CD4-positive, alpha-beta T cell treated with Interleukin-6 at 100 ng/mL for 8 hours (primary cell): ENCODE measurements at places on chromosomes 16 and 17.

DNA sequence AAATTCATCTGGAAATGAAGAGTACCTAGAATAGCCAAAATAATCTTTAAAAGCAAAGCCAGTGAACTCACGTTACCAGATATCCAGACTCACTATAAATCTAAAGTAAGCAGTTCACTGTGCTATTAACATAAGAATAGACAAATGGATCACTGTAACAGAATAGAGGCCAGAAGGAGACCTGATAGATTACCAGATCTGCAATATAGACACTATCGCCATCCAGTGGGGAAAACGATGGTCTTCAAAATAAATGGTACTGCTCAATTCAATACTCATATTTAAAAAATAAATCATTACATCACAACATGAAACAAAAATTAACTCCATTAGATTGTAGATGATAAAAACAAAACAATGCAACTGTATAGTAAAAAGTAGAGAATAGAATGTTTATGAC is 158.6 kb upstream of the CDH8 start:
- no peak for DNase-seq

- DNase-seq = no peak
Observed at GRCh38 chr17:4583782-4584100, 588 bp upstream of the SMTNL2 start.

GRCh38 chr17:67438667-67439066 is 61.6 kb downstream of the PITPNC1 start:
- DNase-seq = no peak

GRCh38 chr16:69848637-69849545 is 86.8 kb downstream of the WWP2 start:
- no peak for DNase-seq

DNA sequence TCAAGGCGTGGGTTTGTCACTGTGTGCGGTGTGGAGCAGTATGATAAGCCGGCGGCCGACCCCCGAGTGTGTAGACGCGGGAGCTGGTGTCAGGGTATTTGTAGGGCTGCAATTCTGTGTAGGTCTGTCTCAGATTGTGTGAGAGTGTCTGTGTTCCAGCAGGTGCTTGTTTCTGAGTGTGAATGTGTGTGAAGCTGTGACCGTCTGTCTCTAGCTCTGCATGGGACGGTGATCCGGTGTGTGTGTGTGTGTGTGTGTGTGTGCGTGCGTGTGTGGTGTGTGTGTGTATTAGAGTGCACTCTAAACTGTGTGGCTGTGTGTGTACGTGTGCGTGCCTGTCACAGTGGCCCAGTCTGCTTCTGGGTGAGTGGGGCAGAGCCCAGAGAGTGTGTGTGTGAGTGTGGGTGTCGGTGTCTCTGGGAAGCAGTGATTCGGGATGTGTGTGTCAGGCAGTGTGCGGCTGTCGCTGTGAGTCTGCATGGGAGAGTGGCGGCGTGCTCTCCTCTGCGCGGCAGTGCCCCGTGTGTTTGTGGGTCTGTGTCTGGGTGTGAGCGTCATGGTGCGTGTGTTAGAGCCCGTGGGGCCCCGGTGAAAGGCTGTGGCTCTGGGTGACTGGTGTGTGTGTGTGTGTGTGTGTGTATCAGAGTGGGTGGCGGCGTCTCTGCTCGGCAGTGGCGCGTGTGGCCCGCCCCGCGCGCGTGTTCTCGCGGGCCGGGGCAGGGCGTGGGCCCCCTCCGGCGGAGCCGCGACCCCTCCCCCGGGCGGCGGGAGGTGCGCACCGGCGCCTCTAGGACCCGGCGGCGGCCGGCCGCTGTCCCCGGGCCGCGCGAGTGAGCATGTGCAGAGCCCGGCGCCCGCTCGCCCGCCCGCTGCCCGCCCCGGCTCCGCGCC is at the start of gene WSCD1:
Gene WSCD1 (plus strand): TSS at position 841 of the 891 bp plus-strand sequence. CDS start 10,280 bp downstream, outside the sequence.
- DNase-seq = no peak

DNA sequence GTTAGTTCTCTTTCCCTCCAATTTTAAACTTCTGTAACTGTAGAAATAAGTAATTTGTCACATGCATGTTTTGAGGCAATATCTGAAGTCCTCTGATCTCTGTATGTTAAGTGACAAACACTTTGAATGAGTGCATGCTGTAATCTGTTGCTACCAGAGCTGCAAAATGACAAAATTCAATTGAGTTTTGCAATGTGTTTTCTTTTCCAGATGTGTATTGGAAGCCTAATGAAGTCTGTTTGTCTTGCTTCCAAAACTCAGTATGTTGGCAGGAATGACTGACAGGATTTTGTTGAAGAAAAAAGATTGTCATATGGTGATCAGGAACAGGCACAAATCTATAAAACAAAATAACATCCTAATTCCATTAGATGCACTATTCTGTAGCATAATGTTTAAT is 561.6 kb upstream of the CDH8 start:
- DNase-seq = no peak

DNA sequence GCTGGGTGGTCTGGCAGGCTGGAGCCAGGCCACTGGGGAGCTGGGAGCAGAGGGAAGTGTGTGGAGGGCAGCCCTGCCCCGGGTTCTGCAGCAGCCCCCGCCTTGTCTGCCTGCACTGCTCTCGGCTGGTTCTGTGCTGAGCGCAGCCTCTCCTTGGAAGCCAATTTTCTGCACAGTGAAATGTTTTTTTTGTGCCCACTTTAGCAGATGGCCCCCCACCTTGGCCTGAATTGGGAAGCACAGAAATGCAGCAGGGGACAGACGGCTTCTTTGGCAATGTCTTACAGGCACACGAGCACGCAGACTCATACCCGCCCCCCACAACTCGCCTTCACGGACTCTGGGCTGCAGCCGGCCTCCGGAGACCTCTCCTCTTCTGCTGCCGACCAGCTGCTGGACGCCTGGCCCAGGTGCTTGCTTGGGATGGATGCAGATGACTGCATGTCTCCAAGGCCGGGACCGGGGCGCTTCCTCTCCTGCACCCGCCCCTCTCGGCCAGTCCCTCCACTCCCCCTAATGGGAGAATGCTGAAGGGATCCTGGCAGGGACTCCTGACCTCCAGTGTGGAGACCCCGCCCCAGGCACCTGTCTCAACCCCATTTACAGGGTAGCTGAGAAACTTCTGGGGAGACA is 14.8 kb downstream of the NPTX1 start:
- DNase-seq = no peak

- no peak for DNase-seq
Observed at GRCh38 chr16:69827524-69827923, 65.4 kb downstream of the WWP2 start.

DNA sequence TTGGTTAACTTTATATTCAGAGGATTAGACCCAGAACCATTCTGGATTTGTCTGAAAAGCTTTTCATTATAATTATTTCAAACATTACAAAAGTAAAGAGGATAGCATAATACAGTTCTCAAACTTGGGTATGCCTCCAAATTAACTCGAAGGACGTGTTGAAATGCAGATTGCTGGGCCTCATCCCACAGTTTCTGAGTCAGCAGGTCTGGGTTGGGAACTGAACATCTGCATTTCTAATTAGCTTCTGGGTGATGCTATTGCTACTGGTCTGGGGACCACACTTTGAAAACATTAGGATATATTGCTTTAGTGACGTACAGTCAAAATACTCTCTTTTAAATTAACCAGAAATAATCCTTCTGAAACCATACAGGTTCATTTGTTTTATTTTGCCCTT is 10.0 kb downstream of the TPPP3 start:
- no peak for DNase-seq

- DNase-seq = no peak
Observed at GRCh38 chr17:76594690-76595089, 9.0 kb upstream of the ST6GALNAC2 start.

DNA sequence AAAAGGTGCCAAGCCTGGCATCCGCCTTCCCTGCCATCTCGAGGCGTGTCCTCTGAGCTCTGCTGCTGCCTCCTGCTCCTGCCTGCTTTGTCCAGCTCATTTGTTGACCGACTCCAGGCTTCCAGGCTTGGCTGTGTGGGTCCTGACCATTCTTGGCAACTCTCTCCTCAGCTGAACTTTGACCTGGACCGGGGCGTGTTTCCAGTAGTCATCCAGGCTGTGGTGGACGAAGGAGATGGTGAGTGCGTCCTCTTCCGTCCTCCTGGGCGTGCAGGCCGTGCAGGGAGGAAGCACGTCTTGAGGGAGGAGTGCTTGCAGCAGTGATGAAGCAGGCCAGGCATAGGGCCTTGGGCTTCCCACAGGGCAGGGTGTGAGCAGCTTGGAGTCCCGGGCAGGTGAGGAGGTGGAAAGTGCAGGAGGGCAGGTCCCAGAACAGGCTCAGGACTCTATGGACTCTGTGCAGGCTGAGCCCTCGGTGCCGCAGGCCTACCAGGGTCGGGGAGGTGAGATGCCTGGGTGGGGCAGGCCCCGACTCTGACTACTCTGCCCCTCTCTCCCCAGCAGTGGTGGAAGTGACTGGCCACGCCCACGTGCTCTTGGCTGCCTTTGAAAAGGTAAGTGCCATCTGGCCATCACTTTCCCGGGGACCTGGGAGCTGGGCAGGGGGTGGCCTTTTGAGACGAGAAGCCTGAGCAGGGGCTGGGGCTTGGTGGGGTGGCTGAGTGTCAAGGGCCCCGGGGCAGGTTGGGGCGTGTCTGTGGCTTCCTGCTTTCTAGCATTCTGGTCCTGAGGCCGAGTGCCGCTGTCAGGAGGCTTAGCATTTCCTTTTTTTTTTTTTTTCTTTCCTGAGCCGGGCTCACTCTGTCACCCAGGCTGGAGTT is 28.6 kb upstream of the NUDT16L1 start:
- DNase-seq = peak; percentile 71

GRCh38 chr17:70848785-70849184 is 679.5 kb downstream of the KCNJ2 start:
- DNase-seq = no peak

DNA sequence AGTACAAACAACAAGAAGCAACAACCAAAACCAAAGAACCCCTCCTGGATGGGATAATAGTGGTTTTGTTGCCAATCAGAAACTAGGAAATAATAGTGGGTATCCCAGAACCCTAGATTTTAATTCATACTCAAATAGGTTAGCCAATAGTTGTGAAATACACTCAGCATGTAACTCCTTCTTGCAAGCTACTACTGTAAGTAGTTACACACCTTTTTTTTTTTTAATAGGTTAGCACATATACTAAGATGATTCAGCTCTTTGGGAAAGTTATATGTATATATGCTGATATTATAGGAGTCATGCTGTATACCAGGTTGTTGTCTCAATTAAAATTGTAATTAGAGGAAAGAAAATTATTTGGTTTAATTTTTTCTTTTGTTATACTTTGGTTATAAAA is 92.5 kb upstream of the HAS3 start:
- DNase-seq = no peak

- no peak for DNase-seq
Observed at GRCh38 chr17:47804461-47804860, 17.1 kb downstream of the OSBPL7 start.
